ENCODE measurements at places on chromosomes 6 and 20. TPM values are rescaled to one million over a fixed set of nuclear protein-coding genes. Genes with fewer than 3 reads are reported as not detected.

GTSF1L gene
- not detected for total RNA-seq

DNA sequence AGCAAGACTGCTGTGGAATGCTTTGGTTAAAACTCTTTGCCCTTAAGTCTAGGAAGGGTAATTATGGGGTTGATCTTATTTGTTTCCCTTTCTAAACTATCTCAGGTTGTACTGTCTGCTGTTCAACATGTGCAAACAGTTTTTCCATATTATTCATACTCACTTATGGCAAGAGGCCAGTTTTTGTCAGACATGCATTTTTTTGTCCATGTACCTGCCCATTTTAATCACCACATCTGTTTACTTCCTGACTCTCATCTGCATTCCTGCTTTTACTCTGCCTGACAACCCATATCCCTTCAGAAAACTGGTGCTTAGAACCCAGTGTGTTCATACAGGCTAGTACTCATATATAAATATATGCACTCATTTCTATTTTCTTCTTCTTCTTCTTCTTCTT is 80.3 kb downstream of the LPA start:
- H3K27me3 ChIP-seq, result peaks cover 41% of the 10 kb centered on the region
- H3K4me1 ChIP-seq, result no peaks in the 10 kb centered on the region

GRCh38 chr20:36153736-36154699 is 522 bp upstream of the EPB41L1 start:
- H3K27ac ChIP-seq, result peak overlapping the region; percentile 87
- no peaks in the 10 kb centered on the region for H3K36me3 ChIP-seq
- peak; percentile 93 for DNase-seq
- H3K4me1 ChIP-seq, result peaks cover 62% of the 10 kb centered on the region
- peak overlapping the region; percentile 77 for H3K4me3 ChIP-seq

- peaks cover 81% of the 10 kb centered on the region for H3K27me3 ChIP-seq
- no peak overlapping the region for H3K4me3 ChIP-seq
- no peak overlapping the region for H3K27ac ChIP-seq
- peak; percentile 5 for DNase-seq
These were observed 34.5 kb downstream of the NTSR1 start for GRCh38 chr20:62742979-62743776.

ID1 gene
- 91.5 TPM for total RNA-seq

DNA sequence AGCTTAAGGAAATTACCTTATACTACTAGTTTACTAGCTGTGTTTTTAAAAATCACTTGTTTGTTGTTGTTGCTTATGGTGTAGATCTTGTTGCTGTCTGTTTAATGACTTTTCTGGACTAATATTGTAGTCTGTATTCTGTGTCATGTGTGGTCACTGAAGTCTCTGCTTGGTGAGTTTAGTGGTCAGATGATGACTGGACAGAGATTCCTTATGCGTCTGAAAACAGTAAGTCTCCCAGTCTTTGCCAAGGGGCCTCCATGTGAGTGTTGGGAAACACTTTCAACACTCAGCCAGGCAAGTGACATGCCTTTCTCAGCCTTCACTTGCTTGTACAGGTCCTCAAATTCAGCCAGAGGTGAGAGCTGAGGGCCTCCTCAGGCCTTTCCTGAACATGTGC is 256.9 kb upstream of the RNF24 start:
- H3K4me3 ChIP-seq, result no peak overlapping the region
- no peaks in the 10 kb centered on the region for H3K36me3 ChIP-seq
- no peak overlapping the region for H3K27ac ChIP-seq
- no peaks in the 10 kb centered on the region for H3K27me3 ChIP-seq
- no peak for DNase-seq

DNA sequence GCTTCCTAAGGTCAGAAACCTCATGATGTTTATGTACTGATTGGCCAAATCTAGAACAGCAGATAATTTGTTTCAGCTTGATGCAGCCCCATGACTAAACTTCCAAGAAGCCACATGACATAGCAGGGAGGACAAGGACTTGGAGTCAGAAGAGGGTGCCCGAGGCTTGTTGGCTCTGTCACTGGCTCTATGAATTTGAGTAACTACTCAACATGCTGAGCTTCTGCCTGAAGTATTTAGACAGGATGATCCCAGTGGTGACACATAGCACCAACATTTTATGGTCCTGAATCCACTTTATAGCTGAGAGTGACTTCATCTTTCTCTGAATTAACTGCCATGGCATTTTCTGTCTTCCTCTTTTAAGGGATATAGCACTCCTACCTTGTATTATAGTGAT is 13.5 kb upstream of the TBX18 start:
- DNase-seq, result no peak
- H3K4me3 ChIP-seq, result no peak overlapping the region
- peaks cover 19% of the 10 kb centered on the region for H3K4me1 ChIP-seq

APCDD1L gene
- 0.91 TPM for total RNA-seq

DNA sequence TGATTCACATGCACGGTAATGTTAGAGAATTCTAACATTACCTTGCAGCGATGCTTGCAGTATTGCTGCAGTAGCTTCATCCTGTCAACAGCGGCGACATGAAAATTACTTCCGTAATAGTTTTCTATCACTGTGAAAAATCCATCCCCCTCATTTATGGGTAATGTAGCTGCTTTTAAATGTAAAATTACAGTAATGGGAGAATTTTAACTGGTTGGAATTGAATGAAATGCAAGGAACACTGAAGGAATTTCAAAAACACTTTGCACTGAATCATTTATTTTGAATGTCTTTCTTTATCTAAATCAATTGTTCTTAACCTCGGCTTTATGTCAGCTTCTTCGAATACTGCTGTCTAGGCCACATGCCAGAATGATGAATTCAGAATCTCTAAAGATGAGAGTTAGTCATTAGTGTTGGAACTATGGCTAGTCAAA is 102.4 kb upstream of the HIVEP1 start:
- H3K4me3 ChIP-seq, result no peak overlapping the region
- no peak for DNase-seq
- H3K27me3 ChIP-seq, result no peaks in the 10 kb centered on the region
- H3K36me3 ChIP-seq, result no peaks in the 10 kb centered on the region

DNA sequence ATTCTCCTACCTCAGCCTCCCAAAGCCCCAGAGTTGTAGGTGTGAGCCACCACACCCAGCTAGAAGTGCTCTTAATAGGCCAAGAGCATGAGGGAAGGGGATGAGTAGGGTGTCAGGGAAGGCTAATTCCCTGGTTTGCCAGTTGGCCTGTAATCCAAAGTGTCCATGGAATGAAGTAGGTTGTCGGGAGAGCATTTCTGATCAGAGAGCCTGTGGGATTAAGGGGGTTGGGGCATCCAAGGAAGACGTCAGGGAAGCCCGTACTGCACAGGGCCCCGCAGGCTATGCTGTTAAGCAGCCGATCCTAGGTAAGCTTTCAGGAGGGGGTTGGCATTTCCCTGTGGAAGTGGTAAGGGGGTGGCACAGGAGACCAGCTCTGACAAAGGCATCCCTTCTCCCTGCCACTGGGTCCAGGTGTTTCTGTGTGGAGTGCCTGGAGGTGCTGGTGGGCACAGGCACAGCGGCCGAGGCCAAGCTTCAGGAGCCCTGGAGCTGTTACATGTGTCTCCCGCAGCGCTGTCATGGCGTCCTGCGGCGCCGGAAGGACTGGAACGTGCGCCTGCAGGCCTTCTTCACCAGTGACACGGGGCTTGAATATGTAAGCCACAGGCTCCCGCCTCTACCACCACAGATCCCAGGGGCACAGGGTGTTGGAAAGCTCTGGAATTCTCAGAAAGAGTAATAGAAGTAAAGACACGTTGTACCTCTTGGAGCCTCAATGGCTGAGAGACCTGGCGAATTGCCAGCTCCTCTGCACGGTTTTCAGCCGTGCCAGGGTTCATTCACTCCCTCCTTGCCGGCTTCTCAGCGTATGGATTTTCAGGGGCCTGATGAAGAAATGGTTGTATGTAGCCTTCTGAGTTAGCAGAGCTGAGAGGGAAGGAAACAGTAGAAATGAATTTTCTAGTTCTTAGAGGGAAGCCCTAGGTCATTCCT is 21.4 kb upstream of the MAPRE1 start:
- peaks cover 5% of the 10 kb centered on the region for H3K4me1 ChIP-seq
- no peak overlapping the region for H3K4me3 ChIP-seq
- H3K27me3 ChIP-seq, result no peaks in the 10 kb centered on the region
- no peak overlapping the region for H3K27ac ChIP-seq
- DNase-seq, result no peak
- peaks cover 22% of the 10 kb centered on the region for H3K36me3 ChIP-seq

SMOC2 gene
- 14.4 TPM for total RNA-seq

- peak; percentile 37 for DNase-seq
- H3K27ac ChIP-seq, result peak overlapping the region; percentile 91
- H3K4me3 ChIP-seq, result peak overlapping the region; percentile 87
- H3K36me3 ChIP-seq, result no peaks in the 10 kb centered on the region
- no peaks in the 10 kb centered on the region for H3K27me3 ChIP-seq
These were observed 663 bp downstream of the FYN start for GRCh38 chr6:111872401-111873177.

GRCh38 chr6:157666729-157667128 is 156.3 kb upstream of the SNX9 start:
- H3K27me3 ChIP-seq, result no peaks in the 10 kb centered on the region
- no peak overlapping the region for H3K4me3 ChIP-seq
- no peak overlapping the region for H3K27ac ChIP-seq
- DNase-seq, result no peak
- H3K36me3 ChIP-seq, result no peaks in the 10 kb centered on the region
- peaks cover 26% of the 10 kb centered on the region for H3K4me1 ChIP-seq

DLK2 gene
- 3.3 TPM for total RNA-seq

HTR1E gene
- not detected for total RNA-seq
